ENCODE measurements at places on chromosomes 5 and 9.

DNA sequence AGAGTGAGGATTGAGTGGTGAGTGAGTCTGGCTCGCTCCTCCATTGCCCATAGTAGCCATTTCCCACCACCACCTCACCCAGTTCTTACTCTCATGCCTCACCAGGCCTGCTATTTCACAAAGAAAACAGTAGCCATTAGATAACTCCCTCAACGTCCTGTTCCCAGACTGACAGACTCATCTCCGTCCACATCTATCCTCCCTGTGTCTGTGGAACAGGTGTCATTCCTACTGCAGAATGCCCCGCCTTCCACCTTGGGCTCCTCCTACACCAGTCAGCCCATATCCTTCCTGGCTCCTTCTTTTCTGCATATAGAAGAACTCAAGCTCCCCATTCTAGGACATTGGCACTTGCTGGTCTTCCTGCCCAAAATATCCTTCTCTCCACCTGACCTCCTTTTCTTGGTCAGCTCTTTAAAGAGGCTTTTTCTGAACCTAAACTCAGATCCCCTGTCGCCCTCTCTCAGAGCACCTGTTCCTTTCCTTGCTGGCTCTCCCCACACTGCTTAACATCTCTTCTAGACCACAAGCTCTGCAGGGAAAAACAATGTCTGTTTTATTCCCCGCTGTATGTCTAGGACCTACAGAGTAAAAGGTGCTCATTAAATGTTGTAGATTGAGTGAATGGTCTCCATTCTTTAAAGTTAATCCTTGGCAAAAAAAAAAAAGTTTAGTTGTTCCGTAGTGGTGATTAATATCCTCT, 3.2 kb downstream of the TNFAIP8 start:
- no peak for DNase-seq

GRCh38 chr9:79984429-79985067, 412.8 kb downstream of the TLE4 start:
- DNase-seq, result no peak

- no peak for DNase-seq
Observed at GRCh38 chr9:26669701-26670670, 222.6 kb downstream of the CAAP1 start.

GRCh38 chr5:160643616-160644240, 208.3 kb downstream of the ATP10B start:
- DNase-seq, result no peak

GRCh38 chr9:94081864-94082463, 2.3 kb upstream of the PTPDC1 start:
- no peak for DNase-seq

- DNase-seq, result no peak
Observed at GRCh38 chr9:82334286-82334685, 345.7 kb downstream of the SPATA31D1 start.

DNA sequence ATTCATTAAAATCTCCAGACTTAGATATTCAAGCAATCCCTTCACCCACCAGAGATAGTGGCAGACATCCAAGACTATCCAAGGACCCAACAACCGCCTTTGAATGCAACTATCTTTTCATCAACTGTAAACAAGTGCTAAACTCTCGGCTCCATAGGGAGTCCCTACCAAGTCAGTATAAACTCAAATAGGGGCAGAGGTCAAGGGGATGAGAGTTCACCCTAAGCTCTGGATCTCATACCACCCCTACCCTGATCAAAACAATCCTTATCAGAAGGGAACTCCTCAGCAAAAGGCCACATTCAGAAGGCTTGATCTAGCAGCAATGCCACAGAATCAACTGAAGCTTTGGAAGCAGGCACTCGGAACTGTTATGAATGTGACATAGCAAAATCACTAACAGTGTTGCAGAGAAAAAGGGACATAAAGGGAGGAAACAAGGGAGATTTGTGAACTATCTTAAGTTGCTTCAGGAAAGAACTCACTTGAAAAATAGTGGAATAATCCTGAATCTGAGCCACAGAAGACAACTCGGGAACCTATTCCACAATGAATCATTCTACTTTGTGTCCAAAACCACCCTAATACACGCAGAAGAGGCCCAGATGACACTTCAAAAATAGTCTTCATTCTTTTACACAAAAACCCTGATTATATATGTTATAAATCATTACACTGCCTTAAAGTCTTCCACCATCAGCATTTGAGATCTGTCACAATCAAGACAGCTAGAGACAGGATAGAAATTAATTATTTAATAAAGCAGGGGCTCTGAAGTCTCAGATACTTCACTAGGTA, 49.8 kb downstream of the NR6A1 start:
- DNase-seq, result no peak

DNA sequence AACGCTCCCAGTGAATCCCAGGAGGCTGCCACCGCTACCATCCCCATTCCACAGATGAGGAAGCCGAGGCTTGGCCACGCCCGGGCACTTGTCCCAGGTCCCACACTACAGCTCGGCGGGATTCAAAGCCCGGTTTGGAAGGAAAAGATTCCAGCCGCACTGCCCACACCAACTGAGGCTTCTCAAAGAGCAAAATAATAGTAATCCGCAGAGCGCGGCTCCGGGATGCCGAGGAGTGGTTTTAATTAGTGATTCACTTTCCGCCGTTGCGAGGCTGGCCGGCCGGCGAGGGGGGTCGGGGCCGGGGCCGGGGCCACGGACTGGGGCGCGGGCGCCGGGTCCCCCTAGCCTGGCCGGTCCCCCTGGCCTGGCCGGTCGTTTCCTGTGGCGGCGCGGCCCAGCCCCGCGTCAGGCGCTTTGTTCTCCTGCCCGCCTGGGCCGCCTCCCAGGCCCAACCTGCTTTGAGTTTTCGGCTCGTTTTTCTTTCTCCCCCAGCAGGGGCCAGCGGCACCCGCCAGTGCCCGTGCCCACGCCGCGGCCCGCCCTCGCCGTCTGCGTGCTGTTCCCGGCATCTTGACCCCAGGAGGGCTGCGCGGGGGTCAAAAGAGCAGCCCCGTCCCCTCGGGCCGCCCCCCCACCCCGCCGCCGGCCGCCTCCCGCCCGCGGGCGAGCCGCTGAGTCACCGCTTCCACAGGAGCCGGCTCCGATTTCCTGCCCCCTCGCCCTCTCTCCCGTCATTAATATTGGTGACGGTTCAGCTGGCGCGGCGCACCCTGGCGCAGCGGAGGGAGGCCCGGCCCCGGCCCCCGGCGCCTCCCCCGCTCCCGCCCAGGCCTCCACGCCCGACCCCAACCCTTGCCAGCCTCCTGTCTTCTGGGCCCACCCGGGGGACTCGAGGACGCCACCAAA, 31.2 kb downstream of the FGF18 start:
- no peak for DNase-seq

All from activated CD4-positive, CD25-positive, alpha-beta regulatory T cell (primary cell).